ENCODE measurements at places on chromosomes 13 and 19.

GRCh38 chr19:46718157-46718933 lies 1.4 kb upstream of the PRKD2 start:
- peak; percentile 85 for DNase-seq

GRCh38 chr19:35213663-35214632 lies 14.6 kb downstream of the FAM187B start:
- peak; percentile 90 for DNase-seq

DNA sequence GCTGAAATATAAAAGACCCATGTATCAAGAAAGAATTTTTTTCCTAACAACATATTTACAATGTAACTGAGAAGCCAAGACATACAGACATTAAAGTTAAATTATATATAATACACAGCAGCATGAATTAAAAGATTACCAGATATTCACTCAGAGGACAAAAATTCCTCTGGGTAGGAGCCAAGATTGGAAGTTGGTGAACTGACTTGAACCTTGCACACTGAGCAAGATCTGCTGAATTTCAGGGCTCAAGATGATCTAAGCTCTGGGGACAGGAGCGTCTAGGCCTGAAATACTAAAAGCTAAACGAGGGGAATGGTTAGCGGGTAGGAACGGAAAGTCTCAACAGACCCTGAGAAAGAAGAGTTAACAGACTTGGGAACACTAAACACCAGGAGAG lies 8.5 kb downstream of the FOXO1 start:
- no peak for DNase-seq

DNA sequence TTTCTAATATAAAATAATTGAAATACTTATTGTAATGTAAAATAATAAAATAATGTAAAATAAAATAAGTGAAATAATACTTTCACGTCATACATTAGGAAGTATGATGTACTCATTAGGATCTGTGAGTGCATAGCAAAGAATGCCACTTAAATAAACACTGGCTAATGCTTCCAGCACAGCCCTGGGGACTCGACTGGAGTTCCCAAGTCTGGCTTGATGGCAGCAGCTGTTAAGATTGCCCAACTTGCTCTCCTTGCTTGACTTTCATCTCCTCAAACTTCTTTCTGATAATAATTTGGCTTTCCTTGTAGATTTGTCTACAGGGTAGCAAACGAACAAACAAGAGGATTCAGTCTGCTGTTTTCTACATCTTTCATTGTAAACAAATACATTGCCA lies 191.9 kb downstream of the COG6 start:
- DNase-seq = no peak

DNA sequence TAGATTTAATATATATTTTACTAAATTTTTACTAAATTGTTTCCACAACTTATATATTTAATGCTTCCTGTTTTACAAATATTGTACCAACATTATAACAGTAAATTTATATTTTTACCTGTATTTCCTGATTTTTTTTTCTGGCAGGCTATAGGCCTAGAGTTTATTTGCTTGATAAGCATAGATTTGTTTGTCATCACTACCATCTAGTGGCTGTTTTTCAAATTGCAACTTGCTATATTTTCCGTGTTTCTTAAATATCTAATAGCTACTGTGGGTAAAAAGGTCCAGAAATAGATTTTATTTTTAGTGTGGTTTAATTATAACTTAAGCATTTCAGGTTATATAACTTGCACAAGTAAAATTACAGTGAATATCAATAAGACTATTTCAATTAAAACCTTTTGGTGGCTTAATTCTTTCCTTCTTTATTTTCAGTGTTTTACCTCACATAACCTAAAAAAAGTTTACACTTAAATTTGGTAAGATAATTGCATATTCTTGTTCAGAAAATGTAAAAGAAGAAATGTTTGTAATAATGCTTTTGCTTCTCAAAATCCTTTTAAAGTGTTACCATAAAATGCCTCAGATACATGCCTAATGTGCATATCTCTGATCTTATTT lies 60.6 kb downstream of the NDFIP2 start:
- peak; percentile 69 for DNase-seq

DNA sequence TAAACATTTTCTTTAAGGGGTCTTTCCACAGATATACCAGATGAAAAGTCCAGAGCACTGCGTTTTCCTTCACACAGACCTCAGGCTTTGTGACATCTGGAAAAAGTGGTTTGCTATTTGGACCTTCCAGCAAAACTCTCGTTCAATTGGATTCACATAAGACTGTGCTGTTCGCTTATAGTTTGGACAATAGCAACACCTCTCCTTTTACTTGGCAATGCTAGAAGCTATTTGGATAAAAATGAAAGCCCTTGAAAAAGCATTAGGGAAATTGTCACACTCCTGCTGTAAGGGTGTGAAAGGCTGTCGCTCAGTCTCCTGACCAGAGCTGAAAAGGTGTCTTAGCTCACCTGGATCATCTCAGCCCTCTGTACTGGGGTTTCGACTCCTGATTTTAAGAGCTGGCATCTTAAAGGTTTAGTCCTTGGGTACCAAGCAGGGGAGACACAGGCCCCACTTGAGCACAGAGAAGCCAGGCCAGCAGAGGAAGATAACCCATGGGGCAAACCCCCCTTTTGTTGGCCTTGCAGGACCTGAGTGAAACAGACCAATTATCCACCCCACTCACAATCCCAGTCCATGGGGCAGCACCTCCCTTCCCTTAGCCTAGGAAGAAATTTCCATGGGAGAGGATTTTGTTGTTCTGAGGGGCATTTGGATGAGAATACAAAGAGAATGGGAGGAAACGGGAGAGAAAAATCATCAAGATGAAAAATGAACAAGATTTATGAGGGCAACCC lies 257.6 kb downstream of the DLEU7 start:
- no peak for DNase-seq

GRCh38 chr19:1047696-1048147 lies 7.8 kb downstream of the ABCA7 start:
- DNase-seq = no peak

DNA sequence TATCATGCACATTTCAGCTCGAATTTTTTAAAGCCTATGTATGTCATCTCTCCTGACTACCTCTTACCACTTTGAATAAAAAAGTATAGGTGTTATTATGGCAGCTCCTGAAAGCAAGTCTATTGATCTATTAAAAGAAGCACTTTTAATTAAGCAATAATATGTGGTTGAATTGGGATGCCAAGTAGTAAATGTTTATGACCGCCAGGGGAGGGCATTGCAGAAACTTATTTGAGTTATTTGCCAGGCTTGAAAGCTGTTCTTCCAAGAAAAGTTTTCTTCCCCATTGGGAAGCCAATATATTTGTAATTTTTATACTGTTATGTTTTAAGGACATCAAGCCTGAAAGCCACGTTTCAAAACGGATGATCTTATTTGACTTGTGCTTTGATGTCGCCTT lies 88.1 kb upstream of the SOX21 start:
- no peak for DNase-seq

GRCh38 chr13:108948251-108948671 lies 318.9 kb downstream of the MYO16 start:
- DNase-seq = no peak

Measured in activated CD4-positive, alpha-beta T cell treated with anti-CD3 and anti-CD28 coated beads, Interleukin-10, Interleukin-2, amounts not matched to agents 100 ng/mL and 50 ng/mL, durations not matched to agents 16 hours and 8 hours (primary cell).